ENCODE measurements at places on chromosomes 3 and 15.

- no peak for DNase-seq
Measured at GRCh38 chr3:23438657-23439056, 235.5 kb downstream of the UBE2E2 start.

DNA sequence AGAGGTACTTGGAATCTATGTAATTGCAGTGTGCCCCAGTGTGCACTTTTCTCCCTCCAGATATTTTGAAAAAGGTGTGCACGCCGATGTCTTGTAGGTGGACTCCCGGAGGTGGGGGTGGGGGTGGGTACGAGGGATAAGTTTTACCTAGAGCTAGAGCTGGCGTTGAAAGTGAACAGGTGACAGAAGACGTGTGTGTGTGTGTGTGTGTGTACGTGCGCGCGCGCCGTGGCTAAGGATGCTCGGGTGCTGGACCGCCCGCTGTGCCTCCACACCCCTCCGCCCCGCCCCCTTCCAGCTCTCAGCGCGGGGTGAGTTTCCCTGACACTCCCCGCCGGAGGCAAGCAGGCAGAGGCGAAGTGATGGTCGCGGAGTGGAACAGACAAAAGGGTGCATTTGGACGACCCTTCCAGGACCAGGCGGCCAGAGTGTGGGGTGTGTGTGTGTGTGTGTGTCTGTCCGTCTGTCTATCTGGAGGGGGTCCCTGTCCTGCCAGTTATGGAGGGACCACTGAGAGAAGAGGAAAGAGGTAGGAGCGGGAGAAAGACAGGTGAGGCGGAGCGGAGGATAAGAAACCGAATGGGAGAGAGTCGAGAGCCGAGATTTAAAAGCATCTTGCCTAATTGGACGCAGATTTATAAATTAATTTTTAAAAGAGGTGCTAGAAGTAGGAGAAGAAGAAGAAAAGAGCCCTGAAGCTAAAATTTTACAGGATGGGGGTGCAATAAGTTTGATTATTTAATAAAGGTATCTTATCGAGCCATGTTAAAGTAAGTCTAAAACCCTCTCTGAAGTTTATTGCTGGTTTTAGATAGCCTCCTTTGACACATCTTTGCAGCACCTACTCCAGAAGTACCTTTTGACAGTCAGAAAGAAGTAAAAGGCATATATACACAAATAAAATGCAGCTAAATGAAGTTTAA is 335.8 kb upstream of the THRB start:
- DNase-seq: no peak

GRCh38 chr3:32837789-32838188 is 20.0 kb downstream of the TRIM71 start:
- DNase-seq: no peak

- DNase-seq: no peak
Measured at GRCh38 chr3:65619451-65619881, 419.3 kb downstream of the MAGI1 start.

GRCh38 chr3:33437556-33438283 is 2.5 kb downstream of the UBP1 start:
- DNase-seq: peak; percentile 40

DNA sequence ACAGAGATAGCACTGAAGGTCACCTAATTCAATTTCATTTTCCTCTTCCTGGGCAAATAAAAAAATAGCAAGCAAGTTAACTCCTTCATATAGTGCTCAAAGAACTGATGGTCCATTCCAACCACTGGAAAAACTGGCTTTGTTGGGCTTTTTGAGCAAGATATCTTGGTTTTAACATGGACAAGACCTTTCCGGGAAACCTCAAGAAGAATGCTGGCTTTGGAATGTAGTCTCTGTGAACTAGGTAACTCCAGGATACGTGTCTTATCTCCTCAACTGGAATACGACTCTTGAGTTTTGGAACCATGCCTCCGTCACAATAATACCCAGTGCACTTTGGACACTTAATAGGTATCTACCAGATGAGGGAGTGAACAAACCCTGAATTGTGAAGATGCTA is 36.9 kb upstream of the CRBN start:
- no peak for DNase-seq

DNA sequence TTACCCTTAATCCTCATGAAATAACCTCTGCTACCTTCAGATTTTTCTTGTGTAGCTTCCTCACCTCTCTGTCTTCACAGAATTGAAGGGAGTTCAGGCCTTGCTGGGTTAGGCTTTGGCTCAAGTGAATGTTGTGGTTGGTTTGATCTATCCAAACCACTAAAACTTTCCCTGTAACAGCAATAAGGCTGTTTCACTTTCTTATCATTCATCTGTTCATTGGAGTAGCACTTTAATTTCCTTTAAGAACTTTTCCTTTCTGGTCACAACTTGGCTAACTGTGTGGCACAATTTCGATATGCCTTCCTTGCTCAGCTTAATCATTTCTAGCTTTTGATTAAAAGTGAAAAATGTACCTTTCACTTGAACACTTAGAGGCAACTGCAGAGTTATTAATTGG is 129.8 kb downstream of the NR1I2 start:
- DNase-seq: no peak

- DNase-seq: peak; percentile 88
Measured at GRCh38 chr15:49235446-49236124, 65.5 kb downstream of the GALK2 start.

DNA sequence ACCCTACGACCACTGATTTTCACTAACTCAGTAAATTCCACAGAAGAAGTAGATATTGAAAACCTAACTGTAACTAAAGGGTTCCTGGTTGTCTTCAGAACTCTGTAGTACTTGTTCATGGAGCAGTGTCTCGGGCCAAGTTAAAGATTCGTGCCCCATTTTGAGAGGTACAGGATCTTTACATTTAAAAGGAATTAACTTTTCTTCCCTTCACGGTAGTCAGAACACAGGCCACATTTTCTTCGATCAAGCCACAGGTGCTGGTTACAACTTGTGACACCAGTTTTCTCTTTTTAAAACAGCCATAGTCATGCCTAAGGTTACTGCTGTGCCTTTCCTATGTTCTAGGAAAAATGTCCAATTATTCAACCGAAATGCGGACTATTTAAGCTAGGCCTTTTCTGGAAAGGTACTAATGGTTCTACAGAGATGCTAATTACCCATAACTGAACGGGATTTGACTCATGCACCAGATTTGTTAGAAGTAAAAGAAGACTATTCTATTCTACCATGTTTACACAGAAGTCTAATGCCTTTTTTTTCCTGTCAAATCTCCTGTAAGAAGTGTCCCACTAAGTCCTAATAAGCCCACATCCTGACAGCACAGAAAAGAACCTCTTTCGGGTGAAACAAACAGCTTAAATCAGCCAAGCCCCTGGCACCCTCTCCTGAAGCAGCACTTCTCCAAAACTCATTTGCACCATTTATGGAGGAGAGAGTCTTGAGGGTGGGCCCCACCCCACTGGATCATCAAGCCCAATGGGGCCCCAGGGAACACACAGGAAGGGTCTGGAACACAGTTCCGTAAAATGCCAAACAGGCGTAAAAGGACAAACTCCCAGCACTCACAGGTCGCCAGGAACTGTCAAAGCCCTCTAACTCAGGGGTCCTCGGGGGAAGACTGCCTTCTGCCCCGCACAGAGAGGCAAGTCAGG is 1.9 kb downstream of the LRIG1 start:
- no peak for DNase-seq

DNA sequence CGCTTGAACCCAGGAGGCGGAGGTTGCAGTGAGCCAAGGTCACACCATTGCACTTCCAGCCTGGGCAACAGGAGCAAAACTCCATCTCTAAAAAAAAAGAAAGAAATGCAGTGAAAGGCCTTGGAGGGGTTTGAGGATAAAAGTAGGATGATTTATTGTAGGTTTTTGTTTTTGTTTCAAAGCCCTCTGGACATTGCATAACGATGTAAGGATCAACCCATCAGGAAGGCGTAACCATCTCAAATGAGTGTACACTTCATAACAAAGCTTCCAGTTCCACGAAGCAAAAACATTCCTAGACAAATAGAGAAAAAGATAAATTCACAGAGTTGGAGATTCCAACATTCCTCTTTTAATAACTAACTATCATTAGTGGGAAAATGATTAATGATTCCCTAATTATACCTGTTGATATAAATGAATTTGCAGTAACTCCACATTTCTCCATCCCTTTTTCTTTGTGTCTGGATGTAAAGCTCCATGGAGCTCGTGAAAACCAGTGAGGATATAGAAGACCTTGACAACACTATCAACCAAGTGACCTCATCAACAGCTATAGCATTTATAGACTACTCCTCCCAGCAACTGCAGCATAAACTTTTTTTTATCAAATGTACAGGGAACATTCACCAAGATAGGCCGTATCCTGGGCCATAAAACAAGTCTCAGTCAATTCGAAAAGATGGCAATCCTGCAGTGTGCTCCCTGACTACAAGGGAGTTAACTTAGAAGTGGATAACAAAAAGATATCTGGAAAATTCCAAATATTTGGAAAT is 48.7 kb upstream of the PPP4R2 start:
- DNase-seq: no peak

DNA sequence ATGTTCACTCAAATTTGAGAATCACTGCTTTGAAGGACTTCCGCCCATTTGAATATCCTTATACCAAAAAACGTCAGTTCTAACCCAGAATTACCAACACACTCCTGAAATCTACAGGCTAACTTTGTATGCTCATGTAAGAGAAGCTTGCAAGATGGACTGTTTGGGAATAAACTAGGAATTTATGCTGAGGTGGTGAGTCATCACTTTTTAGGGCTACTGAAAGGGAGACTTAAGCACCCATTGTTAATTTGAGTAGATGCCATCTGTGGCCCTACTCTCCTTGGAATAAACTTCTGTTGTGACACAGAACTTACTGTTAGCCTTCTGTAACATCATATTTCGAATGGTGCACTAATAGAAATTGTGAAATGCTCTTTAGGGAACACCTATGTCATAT is 74.6 kb downstream of the FGF12 start:
- DNase-seq: no peak

- DNase-seq: peak; percentile 17
Measured at GRCh38 chr15:95658799-95659198, 671.7 kb upstream of the NR2F2 start.

DNA sequence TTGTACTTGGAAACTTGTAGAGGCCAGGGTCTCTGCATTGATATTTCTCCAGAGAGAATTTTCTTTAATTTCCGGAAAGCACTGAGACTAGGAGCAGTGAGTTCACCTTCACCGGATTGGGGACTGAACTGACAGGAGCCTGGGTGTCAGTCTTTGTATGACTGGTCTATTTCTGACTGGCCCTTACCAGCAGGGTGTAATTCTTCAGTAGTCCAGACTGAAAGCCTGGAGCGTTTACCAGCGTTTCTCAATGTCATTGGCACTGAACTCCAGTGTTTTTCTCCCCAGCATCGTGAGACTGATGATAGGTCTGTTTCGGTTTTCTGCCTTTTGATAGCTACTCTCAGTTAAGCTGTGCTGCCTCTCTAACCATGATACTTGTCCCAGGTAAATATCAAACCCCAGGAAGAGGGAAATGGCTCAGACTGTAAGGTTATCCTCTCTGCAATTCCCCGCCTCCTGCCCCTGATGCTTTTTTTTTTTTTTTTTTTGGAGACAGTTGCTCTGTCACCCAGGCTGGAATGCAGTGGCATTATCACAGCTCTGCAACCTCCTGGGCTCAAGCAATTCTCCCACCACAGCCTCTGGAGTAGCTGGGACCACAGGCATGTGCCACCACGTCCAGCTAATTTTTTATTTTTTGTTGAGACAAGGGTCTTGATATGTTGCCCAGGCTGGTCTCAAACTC is 103.6 kb downstream of the CACNA2D3 start:
- DNase-seq: no peak

GRCh38 chr3:13013151-13013561 is 60.1 kb downstream of the IQSEC1 start:
- no peak for DNase-seq

DNA sequence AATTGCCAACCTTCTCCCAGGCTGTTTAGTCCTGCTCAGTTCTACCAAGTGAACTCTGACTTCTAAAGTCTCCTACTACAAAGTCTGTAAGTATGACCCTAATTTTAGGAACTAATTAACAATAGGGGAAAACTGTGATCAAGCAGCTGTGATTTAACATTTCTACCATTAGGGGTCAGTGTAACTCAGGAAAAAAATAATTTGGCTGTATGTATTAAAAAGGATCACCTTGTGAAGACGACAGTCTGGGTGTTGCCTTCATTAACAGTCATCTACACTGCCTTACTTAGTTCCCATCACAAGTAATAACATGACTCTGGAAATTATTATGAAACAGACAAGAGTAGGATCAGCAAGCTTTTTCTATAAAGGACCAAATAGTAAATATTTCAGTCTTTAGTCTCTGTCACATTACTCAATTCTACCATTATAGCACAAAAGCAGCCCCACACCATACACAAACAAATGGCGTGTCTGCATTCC is 4.2 kb upstream of the NPHP3 start:
- peak; percentile 64 for DNase-seq

- peak; percentile 26 for DNase-seq
Measured at GRCh38 chr15:28984421-28985315, 98.9 kb downstream of the APBA2 start.

DNA sequence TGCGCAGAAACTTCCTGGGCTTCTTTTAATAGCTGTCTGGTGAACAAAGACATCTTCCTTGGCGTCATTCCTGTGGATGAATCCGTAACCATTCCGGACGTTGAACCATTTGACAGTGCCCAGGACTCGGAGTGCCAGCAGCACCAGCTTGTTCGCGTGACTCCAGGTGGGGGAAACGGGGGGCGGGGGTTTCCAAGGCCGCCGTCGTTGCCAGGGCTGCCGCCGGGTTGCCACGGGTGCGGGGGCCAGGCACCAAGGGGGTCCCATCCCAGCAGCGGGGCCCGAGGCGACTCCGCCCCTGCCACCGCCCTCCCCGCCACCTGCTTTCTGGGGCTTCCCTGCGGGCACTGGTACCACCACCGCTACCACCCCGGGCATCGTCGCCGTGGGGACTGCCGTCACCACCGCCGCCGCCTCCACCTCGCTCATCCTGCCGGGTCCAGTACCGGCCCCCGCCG is 22.8 kb downstream of the RGMA start:
- no peak for DNase-seq

- DNase-seq: peak; percentile 52
Measured at GRCh38 chr15:62066663-62067447, at the start of gene C2CD4A. TSS of gene C2CD4A (plus strand) at chr15:62066977. CDS start at chr15:62067614, 637 bp downstream.

GRCh38 chr3:52140769-52141168 is 13.5 kb downstream of the POC1A start:
- no peak for DNase-seq

DNA sequence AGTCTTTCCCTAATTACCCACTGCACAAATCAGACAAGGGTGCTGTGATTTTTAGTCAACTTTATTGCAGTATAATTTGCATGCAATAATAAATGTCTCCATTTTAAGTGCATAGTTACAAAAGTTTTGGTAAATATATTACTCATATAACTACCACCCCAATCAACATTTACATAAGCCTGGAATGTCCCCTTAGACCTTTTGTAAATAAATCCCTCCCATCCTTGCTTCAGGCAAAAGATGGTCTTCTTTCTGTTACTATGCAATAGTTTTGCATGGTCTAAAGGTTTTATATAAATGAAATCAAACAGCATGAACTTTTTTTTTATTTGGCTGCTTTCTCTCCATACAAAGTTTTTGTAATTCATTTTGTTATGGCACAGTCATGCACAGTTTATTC is 235.4 kb downstream of the PYDC2 start:
- DNase-seq: no peak

All from NB4 (cell line).